ENCODE measurements at places on chromosomes 1 and 21.

DNA sequence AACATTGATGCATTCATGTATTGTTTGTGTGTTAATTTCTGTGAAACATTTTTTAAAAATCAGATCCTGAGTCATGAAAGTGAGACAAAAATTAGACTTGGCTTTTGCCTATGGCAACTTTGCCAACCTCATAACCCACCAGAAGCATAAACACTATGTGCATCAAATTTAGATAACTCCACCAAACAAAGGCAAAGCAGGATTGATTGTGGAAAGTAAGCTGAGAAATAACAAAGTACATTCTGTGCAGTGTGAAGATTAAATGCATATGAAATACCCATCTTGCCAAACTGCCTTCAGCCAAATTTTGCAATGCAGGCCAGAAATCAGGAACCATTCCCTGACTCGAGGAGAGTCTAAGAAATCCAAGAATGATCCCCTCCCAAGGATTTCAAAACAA is 493.4 kb downstream of the AJAP1 start:
- DNase-seq = no peak

- DNase-seq = peak; percentile 39
Measured at GRCh38 chr1:160291248-160292220, 6.6 kb upstream of the PEX19 start.

DNA sequence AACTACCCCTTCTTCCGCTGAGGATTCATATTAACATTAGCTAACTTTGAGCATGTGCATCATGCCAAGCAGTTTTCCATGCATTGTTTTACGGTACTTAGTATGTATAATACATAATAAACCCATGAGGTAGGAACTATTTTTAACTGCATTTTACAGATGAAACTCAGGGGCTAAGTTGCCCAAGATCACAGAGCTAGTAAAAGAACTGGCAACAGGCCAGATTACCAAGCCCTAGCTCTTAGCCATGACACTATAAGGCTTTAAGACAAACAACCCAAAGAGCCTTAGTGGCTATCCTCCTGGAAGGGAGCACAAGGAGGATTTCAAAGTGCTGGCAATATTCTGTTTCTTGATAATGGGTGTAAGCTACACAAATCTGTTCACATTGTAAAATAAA is 6.1 kb downstream of the AK2 start:
- DNase-seq = no peak

DNA sequence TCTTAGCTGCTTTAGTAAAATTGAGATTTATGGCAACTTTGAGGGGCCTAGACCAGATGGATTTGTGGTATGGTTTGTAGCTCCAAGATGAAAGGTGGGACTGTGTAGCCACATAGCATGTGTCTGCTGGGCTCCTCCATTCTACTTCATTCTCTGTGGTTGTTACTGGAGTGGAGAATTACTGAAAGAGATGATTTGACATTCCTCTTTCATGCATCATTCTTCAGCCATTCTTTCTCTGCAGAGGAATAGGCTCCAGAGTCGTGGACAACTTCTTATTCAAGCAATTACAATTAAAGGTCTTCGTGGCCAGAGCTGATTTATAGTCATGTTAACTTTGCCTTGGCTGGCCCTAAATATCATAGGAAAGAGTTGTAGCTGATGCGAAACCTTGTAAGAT is 328.9 kb downstream of the PAPPA2 start:
- DNase-seq = no peak

GRCh38 chr1:1116701-1117468 is 996 bp upstream of the C1orf159 start:
- no peak for DNase-seq

GRCh38 chr1:157348538-157349480 is 203.5 kb downstream of the FCRL5 start:
- DNase-seq = no peak

DNA sequence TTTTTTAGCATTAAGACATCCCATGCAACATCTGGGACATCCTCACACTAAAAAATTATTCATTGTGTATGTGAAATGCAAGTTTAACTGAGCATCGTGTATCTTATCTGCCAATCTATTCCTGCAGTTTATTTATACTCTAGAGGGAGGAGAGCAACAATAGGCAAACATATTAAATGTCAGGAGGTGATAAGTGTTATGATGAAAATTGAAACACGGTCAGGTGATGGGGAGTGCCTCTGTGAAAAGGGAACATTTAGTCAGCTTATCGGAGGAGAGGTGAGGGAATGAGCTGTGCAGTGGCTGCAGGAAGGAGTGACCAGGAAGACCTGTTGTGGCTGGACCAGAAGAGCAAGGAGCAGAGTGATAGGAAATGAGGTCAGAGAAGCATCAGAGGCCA is 775 bp upstream of the EFCAB14 start:
- DNase-seq = no peak

DNA sequence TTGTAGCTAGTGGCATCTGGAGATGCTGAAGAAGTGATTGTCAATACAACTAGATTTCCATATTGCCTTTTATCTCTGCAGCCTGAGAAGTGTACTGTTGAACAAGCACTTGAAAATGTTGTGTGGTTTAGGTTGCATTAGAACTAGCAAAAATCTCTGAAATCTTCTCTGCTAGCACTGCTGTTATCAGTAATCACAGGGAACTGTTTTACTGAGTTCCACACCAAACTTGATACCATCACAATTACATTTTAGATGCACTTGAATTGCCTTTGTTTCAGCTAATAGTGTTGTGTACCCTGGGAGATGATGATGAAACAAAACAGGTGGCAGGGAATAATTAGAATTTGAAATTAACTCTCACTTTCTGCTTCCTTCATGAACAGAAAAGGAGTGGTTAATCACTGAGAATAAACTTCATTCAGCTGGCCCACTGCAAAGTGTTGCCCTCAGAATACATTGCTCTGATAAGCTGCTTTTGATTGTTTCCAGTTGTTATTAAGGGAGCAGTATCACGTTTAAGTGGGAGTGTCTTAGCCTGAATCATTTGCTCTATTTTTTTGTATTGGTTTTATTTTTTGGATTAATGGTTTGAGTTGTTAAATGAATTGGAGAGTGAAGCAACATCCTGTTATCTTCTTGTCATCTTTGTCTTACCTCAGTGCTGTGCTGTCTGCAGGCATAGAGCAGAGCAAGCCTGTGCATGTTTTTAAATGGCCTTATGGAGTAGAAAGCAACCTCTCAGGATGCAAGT is 13.0 kb downstream of the FAM20B start:
- no peak for DNase-seq

DNA sequence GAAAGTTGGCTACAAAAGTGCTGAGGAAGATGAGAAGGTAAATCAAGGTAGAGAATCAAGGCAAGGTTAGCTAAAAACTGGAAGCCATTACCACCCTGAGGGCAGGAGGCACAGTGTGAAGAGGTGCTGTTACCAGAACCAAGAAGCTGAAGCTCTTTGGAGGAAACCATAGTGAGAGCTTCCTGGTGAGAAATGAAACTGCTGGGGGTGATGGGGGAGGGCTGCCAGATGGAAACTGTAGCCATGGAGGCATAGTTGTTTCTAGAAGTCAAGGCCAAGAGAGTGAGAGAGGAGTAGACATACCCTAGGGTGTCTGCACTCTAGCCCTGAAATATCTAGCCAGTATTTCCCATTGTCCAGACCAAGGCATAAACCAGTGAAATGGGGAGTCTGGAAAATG is 28.7 kb downstream of the IFI44 start:
- no peak for DNase-seq
